GM12891 (cell line): ENCODE measurements at places on chromosomes 3 and 15.

DNA sequence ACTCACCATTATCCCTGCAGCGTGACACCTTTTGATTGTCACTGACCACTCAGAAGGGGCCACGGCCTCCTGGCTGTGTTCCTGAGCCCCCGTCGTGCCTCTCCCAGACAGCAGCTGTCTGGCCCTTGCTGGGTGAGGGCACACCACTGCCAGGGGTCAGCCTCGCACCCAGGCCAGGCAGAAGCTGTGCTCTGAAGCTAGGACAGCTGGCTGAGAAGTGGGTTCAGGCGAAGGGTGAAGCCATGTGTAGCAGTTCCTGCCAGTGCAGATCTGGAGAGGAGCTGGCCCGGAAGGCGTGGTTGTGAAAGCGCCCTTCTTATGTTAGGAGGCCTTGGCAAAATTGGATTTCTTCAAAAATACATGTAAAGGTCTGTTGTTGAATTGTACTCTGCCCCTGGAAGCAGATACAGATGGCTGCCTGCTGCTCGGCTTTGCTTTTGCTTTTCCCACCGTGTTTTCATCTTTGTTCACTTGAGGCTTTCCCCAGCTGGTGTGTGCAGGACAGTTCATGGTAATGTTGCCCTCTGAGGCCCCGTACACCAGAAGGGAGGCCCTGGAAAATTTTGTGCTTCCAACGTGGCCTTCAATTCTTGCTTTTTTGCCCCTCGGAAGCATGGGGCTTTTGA, 49.1 kb downstream of the KLHL25 start:
- DNase-seq = no peak

DNA sequence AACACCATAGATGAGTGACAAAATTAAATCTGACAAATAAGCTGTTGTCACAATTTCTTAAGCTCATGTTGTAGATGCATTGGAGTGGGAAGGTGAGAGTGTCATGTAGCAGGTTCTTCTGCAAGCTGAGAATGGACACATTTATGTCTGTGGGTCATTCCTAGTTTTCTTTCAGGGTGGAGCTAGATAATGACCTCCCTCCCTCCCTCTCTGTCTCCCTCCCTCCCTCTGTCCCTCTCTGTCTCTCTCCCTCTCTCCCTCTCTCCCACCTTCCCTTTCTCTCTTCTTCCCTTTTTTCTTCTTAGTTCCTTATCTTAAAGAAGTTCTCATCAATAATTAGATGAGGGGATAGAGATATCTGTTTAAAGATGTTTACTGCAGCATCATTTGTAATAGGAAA, 36.0 kb downstream of the PXYLP1 start:
- DNase-seq = no peak

GRCh38 chr15:78629031-78629715, 8.4 kb upstream of the CHRNA3 start:
- no peak for DNase-seq

GRCh38 chr3:146326875-146327543, 76.1 kb upstream of the PLSCR4 start:
- no peak for DNase-seq

DNA sequence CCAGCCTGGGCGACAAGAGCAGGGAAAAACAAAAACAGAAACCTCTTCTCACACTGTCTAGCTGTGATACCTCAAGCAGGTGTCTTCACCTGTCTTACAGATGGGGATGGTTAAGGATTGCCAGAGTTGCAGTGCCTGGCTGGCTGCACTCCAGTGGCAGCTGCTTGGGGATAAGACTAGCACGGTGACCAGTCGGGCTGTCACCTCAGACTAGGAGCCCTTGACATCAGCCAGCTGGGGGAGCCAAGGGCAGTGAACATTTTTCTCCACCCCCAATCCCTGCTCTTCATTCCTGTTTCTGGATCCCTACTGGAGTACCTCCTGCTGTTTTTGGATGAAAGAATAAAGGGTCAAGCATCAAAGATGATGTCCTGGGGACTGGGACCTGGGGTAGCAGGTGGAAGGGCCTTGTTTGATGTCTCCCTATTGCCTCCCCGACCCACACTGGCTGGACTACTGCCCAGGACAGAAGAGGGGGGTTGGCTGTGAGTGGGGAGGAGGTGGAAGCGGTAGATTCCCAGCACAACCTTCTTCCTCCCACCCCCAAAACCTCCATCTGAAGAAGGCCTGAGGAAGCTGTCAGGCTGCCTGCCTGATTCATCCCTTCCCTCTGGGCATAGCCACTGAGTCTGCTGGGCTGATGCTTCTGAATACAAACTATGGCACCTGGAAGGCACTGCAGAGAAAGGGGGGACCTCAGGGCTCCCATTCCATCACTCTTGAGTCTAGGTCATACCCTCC, 7.0 kb upstream of the CPNE9 start:
- DNase-seq = no peak

DNA sequence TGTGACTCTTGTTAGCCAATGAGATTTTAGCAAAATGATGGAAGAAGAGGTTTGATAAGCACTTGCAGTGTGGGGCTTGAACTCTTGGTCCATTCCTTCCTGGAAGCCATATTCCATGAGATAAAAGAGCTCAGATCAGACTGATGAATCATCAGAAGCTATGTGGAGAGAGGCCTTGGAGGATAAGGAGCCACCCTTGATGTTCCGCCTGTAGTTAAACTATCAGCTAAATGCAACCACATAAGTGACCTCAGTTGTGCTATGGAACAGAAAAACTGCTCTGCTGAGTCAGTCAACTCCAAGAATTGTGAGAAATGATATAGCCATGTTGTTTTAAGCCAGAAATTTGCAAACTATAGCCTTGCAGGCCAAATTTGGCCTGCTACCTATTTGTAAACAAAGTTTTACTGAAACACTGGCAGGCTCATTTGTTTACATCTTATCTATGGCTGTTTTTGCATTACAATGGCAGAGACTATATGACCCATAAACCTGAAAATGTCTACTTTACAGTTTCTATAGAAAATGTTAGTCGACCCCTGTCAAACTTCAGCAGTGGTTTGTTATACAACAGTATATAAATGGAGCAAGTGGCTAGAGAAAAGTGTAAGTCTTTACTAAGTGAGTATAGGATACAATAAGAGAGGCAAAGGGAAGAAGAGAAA, 27.6 kb upstream of the GAP43 start:
- no peak for DNase-seq

- peak; percentile 97 for DNase-seq
Measured at GRCh38 chr15:74373731-74374647, 6.5 kb upstream of the CYP11A1 start.

- no peak for DNase-seq
Measured at GRCh38 chr3:183879243-183879642, 5.4 kb downstream of the PARL start.

- DNase-seq = no peak
Measured at GRCh38 chr3:15923640-15924405, 126.0 kb upstream of the ANKRD28 start.
